ENCODE measurements at places on chromosomes 16 and 17.

DNA sequence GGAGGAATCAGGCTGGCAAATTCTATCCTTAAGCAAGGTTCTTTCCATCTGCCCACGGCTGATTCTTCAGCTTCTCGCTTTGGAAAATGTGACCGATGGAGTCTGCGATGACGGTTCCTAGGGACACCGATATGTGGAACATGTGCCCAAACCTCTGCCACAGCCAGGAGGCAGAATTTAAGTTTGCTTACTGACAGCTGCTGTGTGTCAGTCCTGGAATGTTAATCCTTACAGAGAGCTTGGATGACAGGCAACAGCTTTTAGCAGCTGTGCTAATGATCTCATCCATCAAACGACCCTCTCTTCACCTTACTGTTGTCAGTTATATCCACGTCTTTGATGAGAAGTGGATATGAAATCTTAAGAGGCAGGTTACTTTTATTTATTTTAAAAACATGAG, 11.4 kb upstream of the MYH13 start:
- no peak for DNase-seq

- peak; percentile 85 for DNase-seq
Measured at GRCh38 chr16:89489040-89489897, 1.1 kb downstream of the ANKRD11 start.

DNA sequence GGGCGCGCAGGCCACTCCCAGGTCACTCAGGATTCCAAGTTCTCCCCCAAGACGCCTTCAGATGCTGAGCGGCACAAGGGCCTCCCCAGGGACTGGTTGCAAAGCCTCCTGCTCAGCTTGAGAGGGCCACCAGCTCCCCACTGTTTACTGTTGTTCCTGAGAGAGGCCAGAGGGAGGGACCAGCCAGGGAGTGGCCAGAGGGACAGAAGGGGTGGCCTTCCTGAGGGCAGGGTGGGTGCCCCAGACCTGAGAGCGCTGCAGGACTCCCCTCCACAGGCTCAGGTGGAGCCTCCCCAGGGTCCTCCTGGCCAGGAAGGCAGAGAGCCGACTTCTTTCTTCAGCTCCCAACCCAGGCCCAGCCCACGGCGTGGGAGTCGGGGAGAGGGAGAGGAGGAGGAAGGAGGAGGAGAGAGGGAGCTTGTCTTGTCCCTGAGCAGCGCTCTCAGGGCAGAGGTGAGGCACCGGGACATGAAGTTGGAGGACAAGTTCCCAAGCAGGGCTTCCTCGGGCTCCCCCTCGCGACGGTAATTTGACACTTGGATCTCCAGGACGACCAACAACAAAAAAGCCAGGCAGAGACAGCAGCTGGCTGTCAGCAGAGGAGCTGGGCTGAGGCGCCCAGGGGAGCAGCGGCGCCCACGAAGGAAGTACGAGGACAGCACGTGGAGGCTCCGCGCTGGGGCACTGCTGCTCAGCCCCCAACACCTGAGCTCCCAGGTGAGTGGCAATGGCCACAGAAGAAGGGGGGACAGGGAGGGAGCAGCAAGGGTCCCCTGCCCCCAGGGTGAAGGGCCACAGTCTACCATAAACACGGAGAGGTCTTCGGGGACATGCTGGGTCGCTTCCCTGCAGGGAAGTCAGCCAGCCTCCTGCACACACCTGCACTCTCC, 497 bp downstream of the SMIM5 start:
- peak; percentile 66 for DNase-seq

- DNase-seq: no peak
Measured at GRCh38 chr16:3019594-3020246, 448 bp upstream of the TNFRSF12A start.

GRCh38 chr17:68783861-68784260, 171.3 kb downstream of the ABCA8 start:
- no peak for DNase-seq

DNA sequence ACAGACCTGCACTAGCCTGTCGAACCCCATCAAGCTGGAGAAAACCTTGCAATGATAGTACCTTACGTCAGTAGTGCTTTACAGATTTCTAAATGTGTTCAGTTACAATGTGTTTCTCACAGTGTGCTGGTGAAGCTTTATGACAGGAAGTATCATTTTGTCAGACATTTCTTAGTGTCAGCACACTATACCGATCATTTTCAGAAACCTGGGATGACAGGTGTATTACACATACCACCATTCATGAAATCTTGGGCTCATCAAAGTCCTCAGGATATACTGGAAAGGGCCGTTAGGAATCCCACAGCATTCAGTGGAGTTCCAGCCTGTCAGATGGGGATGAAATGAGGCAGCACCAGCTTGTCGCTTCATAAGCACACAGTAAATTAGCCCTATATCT, 27.3 kb downstream of the TTC19 start:
- DNase-seq: no peak

DNA sequence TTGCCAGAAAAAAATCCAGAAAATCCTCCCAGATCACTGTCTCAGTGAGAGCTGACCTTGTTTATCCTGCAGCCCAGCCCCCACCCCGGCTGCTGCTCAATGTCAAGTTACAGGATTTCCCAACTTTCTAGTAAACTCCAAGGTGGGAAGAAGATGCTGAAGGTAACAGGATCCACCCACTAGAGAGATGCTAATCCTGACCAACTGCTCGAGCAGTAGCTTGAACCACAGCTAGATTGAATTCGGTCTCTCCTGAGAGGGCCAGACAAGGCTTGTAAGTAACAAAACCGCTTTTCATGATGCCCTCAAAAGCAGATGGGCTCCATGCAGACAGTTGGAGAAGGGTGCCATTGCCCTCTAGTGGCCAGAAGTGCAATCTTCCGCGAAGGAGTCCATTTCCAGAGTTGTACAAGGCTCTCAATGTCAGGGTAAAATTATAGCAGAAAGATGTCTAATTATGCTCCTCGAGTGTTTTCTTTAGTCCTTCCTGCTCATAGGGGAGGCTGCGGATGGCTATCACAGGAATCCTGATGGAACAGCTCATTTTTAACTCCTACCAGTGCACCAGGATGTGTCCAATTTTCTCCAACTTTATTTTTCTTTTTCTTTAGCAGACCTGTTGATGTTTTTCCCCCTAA, 3.9 kb downstream of the CDH11 start:
- peak; percentile 47 for DNase-seq

DNA sequence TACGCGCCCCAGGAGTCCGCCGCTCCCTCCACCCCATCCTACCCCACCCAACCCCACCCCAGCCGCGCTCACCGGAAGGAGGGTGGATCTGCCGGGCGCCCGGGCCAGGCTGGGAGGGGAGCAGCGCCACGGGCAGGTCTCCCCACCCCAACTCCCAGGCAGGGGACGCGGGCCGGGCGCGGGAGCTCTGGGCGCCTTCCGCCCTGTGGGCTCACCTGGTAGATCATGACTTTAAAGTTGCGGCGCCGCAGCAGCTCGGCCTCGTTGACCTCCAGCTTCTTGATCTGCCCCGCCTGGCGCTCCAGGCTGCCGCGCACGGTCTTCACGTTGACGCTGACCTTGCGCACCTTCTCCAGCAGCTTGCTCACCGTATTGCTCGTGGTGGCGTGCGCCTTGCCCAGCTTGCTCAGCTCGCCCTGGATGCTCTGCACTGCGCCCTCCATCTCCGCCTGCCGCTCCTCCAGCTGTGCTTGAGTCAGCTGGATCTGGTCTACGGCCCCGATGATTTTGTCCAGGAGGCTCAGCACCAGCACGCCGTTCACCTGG, 571 bp downstream of the CAVIN1 start:
- DNase-seq: peak; percentile 63

- peak; percentile 60 for DNase-seq
Measured at GRCh38 chr16:89350701-89351380, 133.3 kb downstream of the ZNF778 start.

DNA sequence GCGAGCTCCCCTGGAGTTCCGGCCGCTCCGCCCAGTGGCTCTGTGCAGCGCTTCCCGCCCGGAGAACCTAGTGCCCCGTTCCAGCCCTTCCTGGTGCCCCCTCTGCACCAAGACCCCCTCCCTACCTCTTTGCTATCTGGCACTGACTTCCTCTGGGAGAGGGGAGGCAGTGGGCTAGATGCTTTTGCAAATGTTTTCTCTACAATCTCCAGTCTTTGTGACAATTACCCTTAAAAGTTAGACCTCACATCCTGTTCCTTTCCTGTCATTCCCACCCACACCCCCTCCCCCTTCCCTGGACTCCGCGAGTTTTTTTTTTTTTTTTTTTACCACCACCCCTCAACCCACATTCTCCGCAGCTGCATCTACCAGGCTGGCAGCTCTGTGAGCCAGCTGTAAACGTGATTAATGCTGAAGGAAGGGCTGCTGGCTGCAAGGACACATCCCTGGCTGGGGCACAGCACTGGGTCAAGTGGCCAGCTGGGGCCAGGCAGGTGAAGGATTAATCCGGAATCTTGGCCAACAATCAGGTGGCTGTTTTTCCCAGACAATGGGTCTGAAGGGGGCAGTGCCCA, 101.5 kb downstream of the MGAT5B start:
- no peak for DNase-seq

DNA sequence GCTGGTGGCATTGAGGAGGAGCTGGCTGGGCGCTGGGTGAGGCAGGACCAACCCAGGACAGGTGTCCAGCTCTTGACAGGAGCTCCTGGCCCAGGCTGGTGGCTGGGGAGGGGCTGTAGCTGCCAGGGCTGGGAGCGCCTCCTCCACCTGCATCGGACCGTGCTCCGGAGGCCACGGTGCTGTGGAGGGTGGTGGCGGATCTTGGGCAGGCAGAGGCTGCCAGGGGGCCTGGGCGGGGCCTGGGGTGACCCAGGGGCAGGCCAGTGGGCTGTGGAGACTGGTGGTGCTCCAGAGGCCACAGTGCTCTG, 32.0 kb downstream of the SOX8 start:
- no peak for DNase-seq

DNA sequence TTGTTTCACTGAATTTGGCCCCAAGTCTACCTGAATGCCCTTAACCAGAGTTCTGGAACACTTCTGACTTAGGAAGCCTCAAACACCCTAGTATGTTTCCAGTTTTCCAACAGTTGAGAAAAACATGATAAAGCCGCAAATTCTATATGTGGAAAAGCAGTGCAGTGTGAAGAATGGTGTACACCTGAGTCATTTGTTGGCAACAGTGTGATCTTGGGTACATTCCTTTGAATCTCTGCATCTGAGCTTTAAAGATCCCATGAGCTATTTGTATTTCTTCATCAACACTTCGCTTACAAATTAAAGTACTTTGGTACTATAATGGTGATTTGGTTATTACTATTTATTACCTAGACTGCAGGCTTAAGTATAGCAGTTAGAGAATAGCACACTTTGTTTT, 93.6 kb upstream of the TBX2 start:
- no peak for DNase-seq

GRCh38 chr17:5869041-5869745, 201.0 kb upstream of the WSCD1 start:
- DNase-seq: no peak

All from activated T-cell treated with anti-CD3 and anti-CD28 coated beads, Interleukin-2, amount 50 U/mL, for 48 hours (primary cell).